ENCODE measurements at places on chromosomes 12 and 14.
A peak's percentile ranks its signal among the peaks of the same experiment; 100 is the strongest.

DNA sequence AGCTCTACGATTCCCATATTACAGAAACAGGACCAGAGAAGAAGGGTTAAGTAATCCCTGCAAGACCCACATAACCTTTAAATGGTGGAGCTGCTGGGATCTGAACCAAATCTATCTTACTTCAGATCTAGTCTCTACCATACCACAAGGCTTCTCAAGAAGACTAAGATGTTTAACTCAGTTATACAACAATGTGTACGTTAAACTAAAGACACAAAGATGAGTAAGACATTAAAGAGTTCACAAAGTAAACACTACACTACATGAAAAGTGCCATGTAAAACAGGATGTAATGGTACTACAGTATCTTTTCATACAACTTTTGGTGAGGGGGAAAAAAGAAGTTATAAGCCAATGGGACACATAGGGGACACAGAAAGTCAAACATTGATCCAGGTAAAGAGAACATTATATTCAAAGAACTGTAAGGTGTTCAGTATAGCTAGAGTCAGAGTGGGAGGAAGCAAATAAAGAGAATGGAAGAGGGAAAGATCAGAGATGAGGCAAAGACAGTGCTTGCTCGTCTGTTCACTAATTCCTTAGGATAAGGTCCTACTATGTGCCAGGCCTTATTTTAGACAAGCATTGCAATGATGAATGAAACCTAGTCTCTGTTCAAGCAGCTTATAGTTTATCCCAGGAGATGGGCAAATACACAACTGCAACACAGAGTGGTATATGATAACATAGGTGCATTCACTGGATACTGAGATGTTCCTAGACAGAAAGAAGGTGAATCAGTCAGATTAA is 7.7 kb downstream of the TMED10 start:
- peak overlapping the region; percentile 62 for H3K27ac ChIP-seq
- no peak for DNase-seq
- H3K27me3 ChIP-seq = no peaks in the 10 kb centered on the region
- no peak overlapping the region for H3K4me3 ChIP-seq
- peaks cover 39% of the 10 kb centered on the region for H3K4me1 ChIP-seq
- H3K36me3 ChIP-seq = peaks cover 10% of the 10 kb centered on the region

DNA sequence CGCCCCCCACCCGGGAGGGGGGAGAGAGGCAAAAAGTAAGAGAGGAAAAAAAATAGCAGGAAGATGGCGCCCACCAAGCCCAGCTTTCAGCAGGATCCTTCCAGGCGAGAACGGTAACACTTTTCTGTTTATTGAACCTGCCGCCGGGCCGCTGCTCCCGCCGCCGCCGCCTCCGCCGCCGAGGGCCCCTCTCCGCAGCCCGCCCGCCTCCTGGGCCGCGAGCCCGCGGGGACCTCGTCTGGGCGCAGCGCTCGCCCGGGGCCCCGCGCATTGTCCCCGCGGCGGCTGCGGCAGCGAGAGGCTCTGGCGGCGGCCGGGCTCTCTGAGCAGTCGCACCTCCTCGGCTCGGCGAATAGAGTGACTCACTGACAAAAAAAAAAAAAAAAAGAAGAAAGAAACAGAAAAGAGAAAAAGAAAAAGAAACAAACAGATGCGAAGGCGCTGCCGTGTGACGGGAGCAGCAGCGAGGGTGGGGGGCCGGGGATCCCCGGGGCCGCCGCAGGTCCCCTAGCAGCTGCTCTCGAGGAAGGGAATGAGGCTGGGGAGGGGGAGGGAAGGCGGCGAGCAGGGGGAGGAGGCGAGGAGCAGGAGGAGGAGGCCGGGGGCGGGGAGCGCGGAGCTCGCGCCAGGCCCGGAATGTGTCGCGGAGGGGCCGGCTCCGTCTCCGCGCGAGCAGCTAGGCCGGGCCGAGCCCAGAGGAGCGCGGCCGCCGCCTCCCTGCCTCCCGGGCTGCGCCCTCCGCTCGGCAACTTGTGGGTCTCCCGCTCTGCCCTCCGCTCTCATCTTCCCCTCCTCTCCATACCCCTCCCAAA is 781 bp downstream of the NPAS3 start:
- H3K27me3 ChIP-seq = peaks cover 17% of the 10 kb centered on the region
- no peak for DNase-seq
- peak overlapping the region; percentile 86 for H3K4me3 ChIP-seq
- H3K36me3 ChIP-seq = peaks cover 4% of the 10 kb centered on the region
- peak overlapping the region; percentile 28 for H3K27ac ChIP-seq
- H3K4me1 ChIP-seq = peaks cover 9% of the 10 kb centered on the region

- peaks cover 14% of the 10 kb centered on the region for H3K36me3 ChIP-seq
- H3K27me3 ChIP-seq = no peaks in the 10 kb centered on the region
- no peak for DNase-seq
- peak overlapping the region; percentile 84 for H3K4me3 ChIP-seq
- peak overlapping the region; percentile 95 for H3K27ac ChIP-seq
- H3K4me1 ChIP-seq = peaks cover 24% of the 10 kb centered on the region
These were observed 7.5 kb downstream of the TBK1 start for GRCh38 chr12:64459394-64459891.

GRCh38 chr12:122111089-122111641 is 32.6 kb downstream of the MLXIP start:
- no peak overlapping the region for H3K4me3 ChIP-seq
- DNase-seq = no peak
- peaks cover 21% of the 10 kb centered on the region for H3K4me1 ChIP-seq
- H3K36me3 ChIP-seq = peaks cover 3% of the 10 kb centered on the region
- no peak overlapping the region for H3K27ac ChIP-seq

GRCh38 chr12:62632411-62632918 is 165.8 kb downstream of the MON2 start:
- peaks cover 6% of the 10 kb centered on the region for H3K4me1 ChIP-seq
- H3K27me3 ChIP-seq = peaks cover 27% of the 10 kb centered on the region
- DNase-seq = peak; percentile 23
- peak overlapping the region; percentile 78 for H3K4me3 ChIP-seq
